ENCODE measurements at places on chromosomes 13 and 19.

- no peak for DNase-seq
These were observed 444.4 kb downstream of the SUCLA2 start for GRCh38 chr13:47556703-47557102.

DNA sequence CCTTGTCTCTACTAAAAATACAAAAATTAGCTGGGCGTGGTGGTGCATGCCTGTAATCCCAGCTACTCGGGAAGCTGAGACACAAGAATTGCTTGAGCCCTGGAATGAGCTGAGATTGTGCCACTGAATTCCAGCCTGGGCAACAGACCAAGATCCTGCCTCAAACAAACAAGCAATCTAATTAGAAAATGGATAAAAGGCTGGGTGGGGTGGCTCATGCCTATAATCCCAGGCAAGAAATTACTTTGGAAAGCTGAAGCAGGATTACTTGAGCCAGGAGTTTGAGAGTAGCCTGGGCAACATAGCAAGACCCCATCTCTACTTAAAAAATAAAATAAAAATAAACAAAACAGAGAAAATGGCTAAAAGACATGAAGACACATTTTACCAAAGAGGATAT lies 77.0 kb downstream of the CAB39L start:
- DNase-seq: no peak

DNA sequence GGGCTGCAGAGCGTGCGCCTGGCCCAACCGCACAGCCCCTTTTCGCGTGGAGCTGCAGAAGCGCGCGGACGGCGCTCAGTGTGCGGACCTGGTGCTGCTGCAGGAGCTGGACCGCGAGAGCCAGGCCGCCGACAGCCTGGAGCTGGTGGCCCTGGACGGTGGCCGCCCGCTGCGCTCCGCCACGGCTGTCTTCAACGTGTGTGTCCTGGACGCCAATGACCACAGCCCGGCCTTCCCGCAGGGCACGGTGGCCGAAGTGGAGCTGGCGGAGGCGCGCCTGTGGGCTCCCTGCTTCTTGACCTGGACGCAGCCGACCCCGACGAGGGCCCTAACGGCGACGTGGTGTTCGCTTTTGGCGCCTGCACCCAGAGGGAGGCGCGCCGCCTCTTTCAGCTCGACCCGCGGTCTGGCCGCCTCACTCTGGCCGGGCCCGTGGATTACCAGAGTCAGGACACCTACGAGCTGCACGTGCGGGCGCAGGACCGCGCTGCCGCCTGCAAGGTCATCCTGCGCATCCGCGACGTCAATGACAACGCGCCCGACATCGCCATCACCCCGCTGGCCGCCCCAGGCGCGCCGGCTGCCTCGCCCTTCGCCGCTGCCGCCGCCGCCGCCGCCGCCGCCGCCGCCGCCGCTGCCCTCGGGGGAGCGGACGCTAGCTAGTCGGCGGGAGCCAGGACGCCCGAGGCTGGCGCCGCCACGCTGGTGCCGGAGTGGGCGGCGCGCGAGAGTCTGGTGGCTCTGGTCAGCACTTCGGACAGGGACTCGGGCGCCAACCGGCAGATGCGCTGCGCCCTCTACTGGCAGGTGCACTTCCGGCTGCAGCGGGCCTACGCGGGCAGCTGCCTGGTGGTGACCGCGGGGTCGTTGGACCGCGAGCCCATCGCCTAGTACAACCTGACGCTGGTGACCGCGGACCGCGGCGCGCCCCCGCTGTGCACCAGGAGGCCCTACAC lies 172.2 kb downstream of the OLFM4 start:
- DNase-seq: peak; percentile 3

DNA sequence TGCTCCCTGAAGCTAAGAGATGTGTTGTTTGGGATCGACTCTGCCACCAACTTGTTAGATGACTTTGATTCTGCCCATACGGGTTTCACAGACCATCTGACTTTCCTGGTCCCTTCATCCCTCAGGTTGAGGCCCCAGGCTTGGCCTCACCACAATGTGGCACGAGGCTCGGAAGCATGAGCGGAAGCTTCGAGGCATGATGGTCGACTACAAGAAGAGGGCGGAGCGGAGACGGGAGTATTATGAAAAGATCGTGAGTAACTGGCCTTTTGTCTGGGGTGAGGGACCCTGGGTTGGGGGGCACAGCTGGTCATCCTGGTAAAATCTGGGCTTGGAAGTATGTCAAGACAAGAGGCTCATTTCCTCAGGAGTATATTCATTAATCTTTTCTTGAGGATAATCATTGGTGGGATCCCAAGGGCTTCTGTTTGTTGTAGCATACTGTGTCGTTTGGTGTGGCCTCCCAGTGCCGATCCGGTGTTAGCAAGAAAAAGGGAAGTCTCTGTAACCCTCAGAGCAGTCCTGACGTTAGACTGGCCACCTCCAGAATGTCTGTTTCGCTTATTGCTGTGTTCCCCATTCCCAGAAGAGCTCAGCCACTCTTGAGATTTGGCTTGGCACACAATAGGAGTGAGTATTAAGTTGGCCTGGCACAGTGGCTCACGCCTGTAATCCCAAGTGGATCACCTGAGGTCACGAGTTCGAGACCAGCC lies 1.4 kb downstream of the CLASRP start:
- no peak for DNase-seq

DNA sequence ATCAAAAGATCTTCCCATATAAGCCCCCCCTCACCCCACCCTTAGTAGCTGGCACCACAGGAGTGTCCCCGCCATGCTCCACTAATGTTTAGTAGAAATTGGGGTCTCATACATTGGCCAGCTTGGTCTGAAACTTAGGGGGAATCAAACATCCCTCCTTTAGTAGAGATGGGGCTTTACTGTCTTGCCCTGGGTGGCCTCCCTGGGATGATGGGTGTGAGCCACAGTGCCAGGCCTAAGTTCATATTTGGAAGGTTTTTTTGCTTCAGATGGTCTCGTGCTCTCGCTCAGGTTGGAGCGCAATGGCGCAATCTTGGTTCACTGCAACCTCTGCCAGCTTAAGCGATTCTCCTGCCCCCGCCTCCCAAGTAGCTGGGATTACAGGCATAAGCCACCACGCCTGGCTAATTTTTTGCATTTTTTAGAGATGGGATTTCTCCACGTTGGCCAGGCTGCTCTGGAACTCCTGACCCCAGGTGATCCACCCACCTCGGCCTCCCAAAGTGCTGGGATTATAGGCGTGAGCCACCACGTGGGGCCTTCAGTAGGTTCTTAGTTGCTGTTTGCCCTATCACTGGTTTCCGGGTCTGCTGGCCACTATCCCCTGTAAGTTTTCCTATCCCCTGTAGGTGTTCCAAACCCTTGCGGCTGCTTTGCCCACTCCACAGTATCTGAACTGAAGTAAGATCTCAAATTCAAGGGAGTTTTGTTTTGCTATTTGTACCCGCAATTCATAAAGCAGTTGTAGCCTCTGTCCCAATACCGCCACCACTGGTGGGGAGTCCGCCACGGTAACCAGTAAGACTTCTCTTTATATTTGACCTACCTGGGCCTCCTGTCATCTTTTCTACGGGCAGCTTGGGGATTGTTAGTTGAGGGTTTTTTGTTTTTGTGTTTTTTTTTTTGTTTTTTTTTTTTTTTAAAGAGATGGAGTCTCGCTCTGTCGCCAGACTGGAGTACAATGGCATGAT lies 34.1 kb downstream of the NLRP12 start:
- no peak for DNase-seq

- peak; percentile 44 for DNase-seq
These were observed 552 bp downstream of the KPNA3 start for GRCh38 chr13:49791711-49792549.

GRCh38 chr13:91046715-91047327 lies 300.7 kb upstream of the MIR17HG start:
- no peak for DNase-seq

DNA sequence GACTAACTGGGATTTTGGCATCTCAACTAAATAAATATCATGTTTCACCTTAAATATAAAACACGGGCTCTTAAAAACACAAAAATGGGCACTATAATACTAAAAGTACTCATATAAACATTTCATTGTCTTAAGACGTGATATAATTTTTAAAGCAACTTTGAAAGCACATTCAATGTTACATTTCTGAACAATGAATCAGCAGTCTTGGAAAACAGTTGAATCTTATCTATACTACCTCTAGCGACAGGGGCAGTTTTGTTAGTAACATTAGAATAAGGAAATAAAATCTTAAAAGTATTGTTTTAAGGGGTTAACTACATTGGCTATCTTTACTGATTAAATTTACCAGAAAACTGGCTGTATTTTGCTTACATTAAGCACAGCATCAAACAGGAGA lies 156.9 kb downstream of the UGGT2 start:
- peak; percentile 53 for DNase-seq

- DNase-seq: no peak
These were observed 134.7 kb downstream of the MIPEP start for GRCh38 chr13:23754506-23754905.

DNA sequence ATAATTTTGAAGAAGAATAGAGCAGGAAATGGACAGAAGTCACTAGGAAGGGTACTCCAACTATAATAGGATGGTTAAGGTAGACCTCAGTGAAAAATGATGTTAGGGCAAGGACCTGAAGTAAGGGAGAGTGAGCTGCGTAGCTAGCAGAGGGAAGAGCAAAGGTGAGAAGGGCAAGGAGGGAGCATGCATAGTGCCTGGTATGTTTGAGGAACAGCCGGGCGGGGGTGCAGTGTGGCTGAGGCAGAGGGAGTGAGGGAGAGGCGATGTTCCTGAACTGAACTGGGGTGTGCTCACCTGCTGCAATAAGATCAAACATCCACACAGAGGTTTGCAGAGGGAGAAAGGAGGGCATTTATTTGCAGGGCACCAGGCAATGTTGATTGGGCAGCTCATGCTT lies 110.4 kb downstream of the DNAJC15 start:
- no peak for DNase-seq

GRCh38 chr13:29545988-29546387 lies 49.5 kb downstream of the SLC7A1 start:
- no peak for DNase-seq

- DNase-seq: no peak
These were observed 365.7 kb upstream of the KLHL1 start for GRCh38 chr13:70473907-70474306.

GRCh38 chr13:77915686-77916085 lies 2.9 kb downstream of the EDNRB start:
- no peak for DNase-seq

DNA sequence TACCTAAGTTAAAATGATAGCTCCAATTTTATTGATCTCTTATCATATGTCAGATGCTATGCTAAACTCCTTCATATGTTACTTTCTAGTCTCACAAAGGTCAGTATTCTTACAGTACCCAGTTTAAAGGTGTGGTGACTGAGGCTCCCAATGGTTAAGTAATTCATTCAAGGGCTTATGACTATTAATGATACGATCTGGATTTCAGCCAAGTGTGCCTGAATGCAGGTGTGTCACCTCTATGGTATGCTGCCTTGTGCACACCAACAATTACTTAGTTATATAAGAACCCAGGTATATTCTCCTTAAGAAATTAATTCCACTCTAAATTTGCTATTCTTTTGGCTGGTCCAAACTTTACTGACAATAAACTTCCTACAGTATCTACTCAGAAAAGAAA lies 84.6 kb upstream of the TRPC4 start:
- no peak for DNase-seq

GRCh38 chr13:61144301-61144700 lies 271.3 kb downstream of the PCDH20 start:
- no peak for DNase-seq

- DNase-seq: no peak
These were observed 77.7 kb downstream of the MIPEP start for GRCh38 chr13:23811366-23812062.

GRCh38 chr19:920051-920864 lies 3.1 kb downstream of the KISS1R start:
- peak; percentile 43 for DNase-seq

DNA sequence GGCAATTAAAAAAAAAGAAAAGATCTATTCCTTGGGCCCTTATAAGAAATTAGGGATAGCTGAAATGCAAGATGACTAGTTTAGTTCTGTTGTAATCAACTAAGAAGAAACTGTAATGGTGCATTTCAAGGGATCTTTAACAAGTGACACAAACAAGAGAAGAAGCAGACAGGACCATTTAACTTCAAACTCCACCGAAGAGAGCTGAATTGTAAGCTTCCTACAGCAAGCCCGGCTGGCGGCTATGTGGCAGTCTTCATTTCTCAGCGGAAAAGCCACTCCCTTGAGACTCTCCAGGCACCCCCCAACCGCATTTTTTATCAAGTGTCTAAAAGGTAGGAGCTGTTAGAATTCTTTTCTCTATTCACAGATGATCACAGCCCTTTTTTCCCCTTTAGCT lies 305.2 kb upstream of the ZNF507 start:
- no peak for DNase-seq

- peak; percentile 36 for DNase-seq
These were observed 57.7 kb downstream of the ING1 start for GRCh38 chr13:110771194-110771593.

- DNase-seq: peak; percentile 5
These were observed 459 bp downstream of the PCDH20 start for GRCh38 chr13:61415058-61415721.

DNA sequence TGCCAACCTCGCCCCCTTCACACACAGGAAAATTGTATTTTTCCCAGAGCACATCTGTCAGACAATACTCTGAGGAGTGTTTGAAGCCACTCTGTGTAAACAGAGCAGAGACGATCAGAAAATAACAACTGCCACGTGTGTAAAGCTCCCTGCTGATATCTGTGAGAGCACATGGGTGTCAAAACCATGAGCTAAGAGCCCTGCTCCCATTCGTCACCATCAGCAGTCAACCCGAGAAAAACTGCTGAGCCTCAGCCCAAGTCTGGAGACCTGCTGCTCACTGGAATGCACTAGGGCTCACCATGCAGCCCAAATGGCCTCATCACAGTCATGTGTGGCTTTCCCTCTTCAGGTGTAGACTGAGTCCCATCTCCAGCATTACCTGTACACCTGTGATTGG lies 304.1 kb downstream of the FGF14 start:
- DNase-seq: no peak

DNA sequence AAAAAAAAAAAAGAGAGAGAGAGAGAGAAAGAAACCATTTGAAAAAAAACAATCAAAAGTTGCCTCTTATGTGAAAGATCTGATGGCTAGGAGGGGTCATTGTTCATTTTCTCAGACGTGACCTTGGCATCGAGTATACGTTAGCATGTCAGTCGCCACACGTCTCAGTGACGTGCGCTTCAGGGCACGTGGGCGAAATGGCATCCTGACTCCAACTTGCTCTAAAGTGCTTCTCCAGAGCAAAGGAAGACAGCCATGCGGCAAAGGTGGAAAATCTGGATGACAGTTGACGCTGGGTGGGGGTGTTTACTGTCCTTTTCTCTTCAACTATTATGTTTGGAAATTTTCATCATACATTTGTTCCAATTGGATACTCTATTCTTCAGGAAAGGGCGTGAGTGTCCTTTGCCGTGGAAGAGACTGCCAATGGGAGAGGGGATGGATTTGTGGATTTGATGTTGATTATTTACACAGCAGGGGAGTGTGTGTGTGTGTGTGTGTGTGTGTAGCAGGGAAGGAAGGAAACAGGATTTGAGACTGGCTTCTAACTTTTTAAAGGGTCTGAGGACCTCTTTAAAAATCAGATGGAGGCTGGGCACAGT lies 25.0 kb downstream of the KLF2 start:
- DNase-seq: no peak

GRCh38 chr19:7262470-7262869 lies 31.7 kb downstream of the INSR start:
- no peak for DNase-seq

DNA sequence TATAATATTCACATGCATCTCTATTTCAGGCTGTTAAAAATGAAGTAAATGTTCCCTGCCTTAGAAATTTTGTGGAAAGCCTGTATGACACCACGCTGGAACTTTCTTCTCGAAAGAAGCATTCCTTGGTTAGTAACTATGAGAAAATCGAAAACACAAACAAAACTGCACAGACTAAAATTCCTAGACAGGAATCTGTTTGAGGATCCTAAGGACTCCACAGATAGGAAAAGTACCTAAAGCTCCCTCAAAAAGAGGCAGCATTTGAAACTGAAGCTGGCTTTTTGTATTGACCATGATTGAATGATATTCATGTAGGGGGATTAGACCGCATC lies 103.4 kb downstream of the FRY start:
- DNase-seq: peak; percentile 12

Measured in cardiac fibroblast (primary cell).